Sciatic nerve (tissue), 2 donors: ENCODE measurements at places on chromosomes 4 and X. TPM values are rescaled to one million over a fixed set of nuclear protein-coding genes. Genes with fewer than 3 reads are reported as not detected.

SLC16A2 gene
- 18.2 TPM for total RNA-seq

DNA sequence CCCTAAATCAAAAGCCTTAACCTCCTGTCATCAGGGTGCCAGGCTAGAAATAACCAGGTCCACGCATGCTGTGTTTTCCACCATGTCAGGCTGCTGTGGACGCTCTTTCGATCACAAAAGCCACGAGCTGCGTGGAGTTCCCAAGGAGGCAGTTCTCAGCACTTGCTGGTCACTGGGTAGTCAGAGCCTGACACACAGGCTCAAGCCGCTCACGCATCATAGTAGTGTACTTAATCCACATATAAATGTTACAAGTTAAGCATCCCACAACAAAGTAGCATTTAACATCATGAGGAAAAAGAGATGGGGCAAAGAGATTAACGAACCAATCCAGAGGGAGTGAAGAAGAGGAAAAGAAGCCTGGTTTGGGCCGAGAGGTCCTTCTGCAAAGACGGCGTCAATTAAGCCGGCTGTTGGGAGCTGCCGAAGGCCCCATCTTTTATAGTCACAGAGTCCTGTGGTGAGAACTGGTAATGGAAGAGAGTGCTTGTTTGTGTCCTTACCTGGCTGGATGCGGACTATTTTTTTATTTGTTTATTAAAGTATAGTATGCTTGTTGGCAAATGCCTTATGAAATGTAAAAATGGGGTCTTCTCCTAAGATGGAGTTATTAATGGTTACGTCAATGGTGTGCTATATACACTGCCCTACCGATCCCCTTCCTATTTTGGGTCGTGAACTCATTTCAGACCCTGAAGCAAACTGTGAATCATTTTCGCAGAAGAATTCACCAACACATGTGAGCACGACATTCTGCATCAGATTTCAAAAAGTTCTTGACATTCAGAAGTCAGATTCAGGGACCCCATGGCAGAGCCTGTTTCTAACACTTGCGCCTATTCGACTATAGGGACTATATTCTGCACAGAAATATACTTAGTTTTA lies 675 bp downstream of the PRIMPOL start:
- DNase-seq, result no peak

DNA sequence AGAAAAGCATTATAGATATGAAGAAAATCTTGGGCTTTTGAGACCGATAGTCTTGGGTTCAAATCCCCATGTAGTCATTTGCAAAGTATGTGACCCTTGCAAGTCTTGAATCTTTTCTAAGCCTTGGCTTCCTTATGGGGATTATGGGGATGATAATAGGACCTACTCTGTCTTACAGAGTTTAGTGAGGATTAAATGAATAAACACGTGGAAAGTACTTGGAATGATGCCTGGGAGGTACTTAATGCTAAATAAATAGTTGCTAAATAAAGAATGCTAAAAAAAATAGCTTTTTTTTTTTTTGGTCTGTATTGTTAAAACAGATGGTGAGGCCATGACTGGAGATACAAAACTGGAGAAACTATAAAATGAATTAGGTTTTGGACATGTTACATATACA lies 292.7 kb downstream of the GPAT3 start:
- DNase-seq, result no peak

BTK gene
- 9.7 TPM for total RNA-seq

GRCh38 chr4:169314906-169315305 lies 44.1 kb upstream of the SH3RF1 start:
- DNase-seq, result peak; percentile 69

GRCh38 chr4:185312699-185313098 lies 83.0 kb downstream of the LRP2BP start:
- DNase-seq, result no peak

GRCh38 chrX:148192547-148192946 lies 211.4 kb downstream of the FMR1NB start:
- no peak for DNase-seq

DNA sequence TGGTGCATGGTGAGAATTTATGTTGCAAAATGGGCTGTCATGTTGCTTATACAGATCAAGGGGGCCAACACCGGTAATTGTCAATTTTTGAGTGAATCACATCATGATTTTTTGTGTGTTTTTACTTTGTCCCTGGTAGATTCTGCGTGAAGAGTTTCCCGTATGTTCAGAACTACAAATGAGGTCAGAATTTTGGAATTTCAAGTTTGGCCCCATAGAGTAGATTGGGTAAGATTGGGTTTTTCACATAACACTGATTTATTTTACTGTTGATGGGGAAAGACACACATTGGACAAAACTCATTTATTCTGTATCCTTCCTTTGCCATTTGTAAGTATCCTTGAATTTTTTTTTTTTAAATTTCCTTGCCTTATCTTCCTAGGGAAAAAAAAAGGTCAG lies 158.5 kb upstream of the MXRA5 start:
- DNase-seq, result no peak

SPATA4 gene
- not detected for total RNA-seq

GRCh38 chrX:50751091-50751490 lies 62.9 kb downstream of the SHROOM4 start:
- no peak for DNase-seq

GRCh38 chrX:105317117-105317516 lies 96.6 kb upstream of the TEX13A start:
- no peak for DNase-seq

SLC9B1 gene
- 3.7 TPM for total RNA-seq

DNA sequence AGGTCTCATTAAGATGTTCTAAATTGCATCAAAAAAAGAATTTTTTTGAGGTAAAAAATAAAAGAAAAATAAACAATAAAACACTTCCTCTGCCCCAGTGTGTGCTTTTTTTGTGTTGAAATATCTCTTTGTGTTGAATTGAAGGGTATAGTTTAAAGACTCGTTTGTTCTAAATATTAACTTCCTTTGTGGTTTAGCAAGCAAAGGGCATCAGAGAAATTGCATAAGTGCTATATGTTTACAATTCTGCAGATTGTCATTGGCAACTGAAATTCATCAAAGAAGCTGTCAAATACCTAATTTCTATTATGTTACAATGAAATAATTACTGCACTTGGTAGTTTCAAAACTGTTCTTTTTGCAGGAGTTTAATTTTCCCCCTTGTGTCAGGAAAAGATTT lies 260.5 kb downstream of the DKK2 start:
- DNase-seq, result no peak

DNA sequence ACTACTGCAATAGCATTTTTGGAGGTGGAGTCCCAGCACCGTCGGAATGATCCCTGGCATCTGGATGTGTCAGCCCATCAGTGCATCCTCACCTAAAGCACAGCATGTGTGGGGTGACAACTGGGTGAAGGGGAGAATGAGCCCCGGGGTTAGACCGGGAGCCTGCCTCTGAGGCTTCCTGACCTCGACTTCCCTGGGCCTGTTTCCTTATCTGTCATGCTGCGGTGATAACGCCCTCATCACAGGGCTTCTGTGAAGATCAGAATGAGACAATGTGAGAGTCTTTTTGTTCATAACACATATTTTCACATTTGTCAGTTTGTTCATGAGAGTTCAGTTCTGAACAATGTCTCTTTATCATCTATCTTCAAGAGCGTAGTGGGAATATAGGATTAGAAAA lies 31.1 kb upstream of the PDLIM3 start:
- no peak for DNase-seq

GRCh38 chrX:31334997-31335396 lies 263.2 kb upstream of the FTHL17 start:
- DNase-seq, result no peak

- DNase-seq, result no peak
Measured at GRCh38 chr4:173537613-173538147, 7.7 kb upstream of the HAND2 start.

GRCh38 chr4:52846502-52846901 lies 15.6 kb upstream of the RASL11B start:
- DNase-seq, result no peak

DNA sequence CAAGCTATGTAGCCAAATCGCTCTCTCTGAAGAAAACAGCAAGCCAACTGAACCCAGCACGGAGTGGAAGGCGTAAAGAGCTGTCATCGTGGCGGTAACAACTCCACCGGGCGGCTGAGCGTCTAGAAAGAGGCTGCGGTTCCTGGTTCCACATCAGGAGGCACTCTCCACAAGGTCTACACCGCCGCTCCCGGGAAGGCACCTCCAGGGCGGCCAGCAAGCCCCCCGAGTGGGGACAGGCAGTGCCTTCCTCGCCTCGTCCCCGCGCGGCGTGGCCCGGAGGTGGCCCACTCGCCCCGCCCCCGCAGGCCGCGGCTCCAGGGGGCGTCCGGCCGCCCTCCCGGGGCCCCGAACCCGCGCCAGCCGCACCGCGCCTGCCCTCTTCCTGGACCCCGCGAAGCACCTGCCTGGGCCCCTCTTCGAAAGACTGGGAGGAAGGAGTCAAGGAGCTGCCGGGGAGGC lies 755 bp downstream of the KLHL8 start:
- DNase-seq, result peak; percentile 75

DNA sequence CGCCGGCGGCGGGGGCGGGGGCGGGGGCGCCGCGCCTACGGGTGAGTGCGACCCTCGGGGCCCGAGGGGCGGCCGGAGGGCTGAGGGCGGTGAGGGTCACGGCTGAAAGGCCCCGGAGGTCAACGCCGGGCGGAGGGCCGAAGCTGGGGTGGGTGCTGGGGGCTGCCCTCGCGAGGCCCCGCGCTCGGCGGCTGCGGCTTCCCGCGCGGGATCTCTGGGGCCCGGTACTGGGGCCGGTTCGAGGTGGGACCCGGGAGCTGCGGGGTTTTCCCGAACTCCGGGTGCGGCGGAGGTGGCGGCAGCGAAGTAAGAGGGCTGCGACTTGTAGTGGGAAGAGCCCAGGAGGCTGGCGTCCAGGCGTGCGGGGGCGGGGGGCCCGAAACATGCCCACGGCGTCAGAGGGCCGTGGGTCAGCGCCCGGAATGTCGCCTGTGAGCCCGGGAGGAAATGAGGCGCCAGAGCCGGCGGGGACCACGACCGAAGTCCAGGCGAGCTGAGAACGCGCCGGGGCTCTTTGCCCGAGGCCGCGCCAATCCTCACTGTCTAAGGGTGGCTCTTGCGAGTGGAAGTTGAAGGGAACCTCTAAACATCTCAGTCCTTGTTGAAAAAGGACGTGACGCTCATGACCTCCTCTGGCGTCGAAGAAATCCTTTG lies 407 bp downstream of the IL13RA1 start:
- no peak for DNase-seq
